ENCODE measurements at places on chromosomes 12 and 14.

DNA sequence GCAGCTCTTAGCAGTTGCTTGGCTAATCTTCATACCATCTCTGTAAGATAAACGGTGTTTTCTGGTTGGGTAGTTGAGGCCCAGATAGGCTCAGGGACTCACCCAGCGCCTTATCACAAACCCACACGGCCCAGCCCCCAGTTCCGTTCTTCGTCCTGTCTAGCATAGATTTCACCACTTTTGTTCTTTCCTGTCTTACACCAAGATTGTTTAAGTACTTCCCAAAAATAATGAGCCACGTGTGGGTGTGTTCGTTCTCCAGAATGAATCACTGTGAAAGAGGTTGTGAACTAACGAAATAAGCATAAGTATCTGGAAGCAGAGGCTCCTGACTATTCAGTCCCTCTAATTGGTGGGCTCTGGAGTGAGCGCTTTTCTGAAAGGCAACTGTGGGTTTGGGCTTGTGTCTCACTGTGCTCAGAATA lies 21.4 kb downstream of the ACVR1B start:
- peak; percentile 72 for DNase-seq

GRCh38 chr12:62922539-62922938 lies 12.4 kb downstream of the PPM1H start:
- no peak for DNase-seq

DNA sequence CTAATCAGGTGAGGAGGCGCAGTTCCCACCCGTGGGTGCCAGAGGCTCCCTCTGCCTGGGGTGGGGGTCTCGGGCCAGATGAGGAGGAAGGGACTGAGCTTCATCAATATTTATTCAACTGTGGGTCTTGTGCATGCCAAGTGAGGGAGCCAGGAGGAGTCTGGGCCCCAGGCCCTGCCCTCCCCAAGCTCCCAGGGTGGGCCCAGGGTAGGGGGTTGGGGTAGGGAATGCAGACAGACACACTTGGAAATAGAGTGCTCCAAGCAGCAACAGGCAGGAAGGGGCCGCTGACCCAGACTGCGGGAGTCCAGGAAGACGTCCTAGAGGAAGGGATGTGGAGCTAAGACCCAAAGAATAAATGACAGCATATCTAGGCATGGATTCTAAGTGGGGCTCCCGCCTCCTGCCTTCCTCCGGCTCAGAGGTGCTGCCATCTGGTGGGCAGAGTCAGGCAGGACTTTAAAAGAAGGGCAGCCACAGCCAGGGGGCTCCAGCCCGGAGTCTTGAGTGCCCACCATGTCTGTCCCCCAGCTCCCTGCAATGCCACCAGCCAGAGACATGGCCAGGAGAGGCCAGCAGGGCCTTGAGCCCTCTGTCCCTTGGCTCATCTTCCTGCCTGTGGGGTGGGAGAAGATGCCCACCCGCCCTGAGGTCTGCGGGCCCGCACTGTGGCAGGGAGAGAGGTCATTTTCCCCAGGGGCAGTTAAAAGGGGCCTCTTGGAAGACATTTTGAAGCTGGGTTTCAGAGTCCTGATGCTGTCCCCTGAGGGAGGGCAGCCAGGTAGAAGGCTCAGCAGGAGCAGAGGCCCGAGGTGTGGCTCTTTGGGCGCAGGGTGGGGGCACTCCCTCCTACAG lies 70.1 kb downstream of the PHETA1 start:
- peak; percentile 42 for DNase-seq

GRCh38 chr14:67963545-67963944 lies 144.0 kb downstream of the RAD51B start:
- DNase-seq, result no peak

GRCh38 chr14:21723431-21724045 lies 49.9 kb upstream of the OR4E1 start:
- DNase-seq, result peak; percentile 55

- DNase-seq, result no peak
Measured at GRCh38 chr12:12960639-12961209, 8.8 kb upstream of the GPRC5D start.
